ENCODE measurements at places on chromosomes 1 and 21.

DNA sequence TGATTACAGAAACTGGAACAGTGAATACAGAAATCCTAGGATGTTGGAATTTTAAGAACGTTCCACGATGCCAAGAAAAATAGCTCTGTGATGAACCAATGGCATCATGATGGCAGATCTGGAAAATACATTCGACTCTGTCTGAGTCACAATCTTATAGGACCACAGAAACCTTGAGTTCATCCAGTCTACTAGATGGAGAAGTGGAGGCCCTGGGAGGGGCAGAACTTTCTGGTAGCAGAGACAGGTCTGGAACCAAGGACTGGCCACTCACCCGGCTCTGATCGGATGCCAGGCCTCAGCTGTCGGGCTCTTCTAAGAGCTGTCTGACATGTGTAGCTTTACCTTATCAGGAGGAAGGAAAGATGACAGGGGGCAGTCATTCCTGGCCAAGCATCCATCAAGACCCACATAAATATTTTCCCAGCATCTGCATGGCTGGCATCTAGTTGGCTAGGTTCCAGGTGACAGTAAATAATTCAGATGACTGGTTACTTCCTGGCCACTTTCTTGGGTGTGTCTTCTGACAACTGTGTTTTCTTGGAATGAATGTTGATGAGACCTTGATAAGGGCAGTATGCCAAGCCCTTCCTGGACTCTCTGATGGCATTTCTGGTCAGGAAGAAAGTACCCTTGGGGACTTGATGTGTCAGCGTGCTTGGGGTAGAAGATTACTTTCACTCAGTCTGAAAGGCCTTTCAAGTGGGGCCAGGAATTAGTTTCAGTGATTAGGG, 72.6 kb upstream of the TRABD2B start:
- no peak for DNase-seq

DNA sequence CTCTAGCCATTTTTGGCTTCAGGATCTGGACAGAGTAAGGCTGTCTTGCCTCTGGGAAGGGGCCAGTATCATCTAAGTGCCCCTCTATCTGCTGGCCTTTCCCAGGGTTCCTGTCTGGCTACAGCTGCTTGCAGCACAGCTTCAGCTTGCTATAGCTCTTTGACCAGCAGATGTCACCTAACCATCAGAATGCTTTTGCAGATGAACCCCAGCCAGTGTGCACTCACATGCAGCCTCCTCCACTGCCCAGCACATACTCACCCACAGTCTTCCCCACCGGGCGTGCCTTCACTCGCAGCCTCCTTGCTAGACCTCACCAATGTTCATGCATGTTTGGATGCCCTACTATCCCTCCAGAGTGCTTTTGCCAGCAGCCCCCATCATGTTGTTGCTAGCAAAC, 769.0 kb downstream of the BRINP3 start:
- no peak for DNase-seq

DNA sequence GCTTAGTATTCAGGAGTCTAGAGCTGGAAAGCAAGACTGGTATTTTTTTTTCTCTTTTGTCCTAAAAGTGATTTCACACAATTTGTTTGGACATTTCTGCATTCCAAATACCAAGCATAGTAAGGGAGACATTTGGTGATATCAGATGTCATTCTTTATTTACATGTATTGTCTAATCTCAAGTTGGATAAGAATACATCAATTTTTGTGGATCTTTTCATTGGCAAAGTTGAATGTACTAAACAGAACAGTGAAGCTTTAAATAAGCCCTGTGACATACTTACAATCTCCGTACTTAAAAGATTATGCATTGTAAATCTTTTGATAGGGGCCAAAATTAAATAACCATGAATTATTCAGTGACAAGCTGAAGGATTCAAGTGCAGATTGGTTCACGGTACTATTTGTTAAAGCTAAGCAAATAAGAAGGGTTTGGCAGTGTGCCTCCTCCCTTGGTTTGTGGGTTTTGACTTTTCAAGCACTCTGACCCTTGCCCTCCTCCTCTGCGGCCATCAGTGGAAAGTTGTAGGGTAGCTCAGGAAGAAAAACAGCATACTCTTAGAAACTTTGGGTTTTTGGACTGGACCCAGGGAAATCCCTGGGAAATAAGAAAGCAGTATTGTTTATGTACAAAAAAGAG, 663.7 kb downstream of the ADGRL2 start:
- DNase-seq = no peak

GRCh38 chr21:45449658-45450422, 44.9 kb downstream of the COL18A1 start:
- DNase-seq = no peak

DNA sequence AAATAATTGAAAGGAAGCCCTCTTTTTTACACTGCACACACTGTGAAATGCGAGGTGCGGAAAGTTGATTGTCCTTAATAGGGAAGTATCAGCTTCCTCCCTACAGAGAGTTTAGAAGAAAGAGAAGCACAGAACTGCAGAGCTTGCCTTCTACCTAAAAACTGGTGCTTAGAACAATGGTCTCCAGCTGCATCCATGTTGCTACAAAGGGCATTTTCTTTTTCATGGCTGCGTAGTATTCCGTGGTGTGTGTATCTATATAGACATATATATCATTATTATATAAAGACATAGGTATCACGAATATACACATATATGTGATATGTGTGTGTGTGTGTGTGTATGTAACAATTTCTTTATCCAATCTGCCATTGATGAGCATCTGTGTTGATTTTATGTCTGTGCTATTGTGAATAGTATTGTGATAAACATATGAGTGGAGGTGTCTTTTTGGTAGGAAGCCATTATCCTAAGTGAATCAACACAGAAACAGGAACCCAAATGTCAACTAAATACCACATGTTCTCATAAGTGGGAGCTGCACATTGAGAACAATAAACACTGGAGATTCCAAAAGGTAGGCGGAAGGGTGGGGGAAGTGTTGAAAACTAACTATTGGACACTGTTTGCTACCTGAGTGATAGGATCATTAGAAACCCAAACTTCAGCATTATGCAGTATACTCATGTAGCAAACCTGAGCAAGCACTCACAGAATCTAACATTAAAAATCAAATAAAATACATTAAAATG, 290.0 kb upstream of the RUNX1 start:
- DNase-seq = no peak

- no peak for DNase-seq
These were observed 160.0 kb downstream of the PLXNA2 start for GRCh38 chr1:208084220-208084619.

GRCh38 chr1:25727088-25727487, 72.9 kb upstream of the SELENON start:
- DNase-seq = no peak

DNA sequence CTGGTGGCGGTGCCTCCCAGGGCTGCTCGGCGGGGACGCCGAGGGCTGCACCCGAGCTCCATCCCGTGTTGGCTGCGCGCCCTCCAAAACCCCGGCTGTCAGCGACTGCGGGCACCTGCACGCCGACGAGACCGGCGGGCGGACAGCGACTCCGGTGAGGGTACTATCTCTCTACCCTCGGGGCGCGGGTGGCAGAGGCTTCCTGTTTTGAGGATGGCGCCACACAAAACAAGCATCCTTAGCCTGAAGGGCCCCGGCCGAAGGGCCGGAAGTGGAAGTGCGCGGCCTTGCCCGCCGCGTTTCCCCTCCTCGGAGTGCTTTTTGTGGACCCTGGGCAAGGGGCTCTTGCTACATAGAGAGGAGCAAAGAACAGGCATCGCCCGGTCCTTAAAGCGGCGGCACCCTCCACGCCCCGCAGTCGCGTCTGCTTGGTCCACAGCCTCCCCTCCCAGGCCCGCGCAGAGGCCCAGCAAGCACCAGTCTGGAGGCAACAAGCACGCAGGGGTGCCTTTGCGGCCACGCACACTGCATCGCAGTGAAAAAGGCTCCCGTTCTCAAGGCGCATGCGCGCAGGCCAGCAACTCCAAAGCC, 561 bp upstream of the COQ8A start:
- peak; percentile 31 for DNase-seq

DNA sequence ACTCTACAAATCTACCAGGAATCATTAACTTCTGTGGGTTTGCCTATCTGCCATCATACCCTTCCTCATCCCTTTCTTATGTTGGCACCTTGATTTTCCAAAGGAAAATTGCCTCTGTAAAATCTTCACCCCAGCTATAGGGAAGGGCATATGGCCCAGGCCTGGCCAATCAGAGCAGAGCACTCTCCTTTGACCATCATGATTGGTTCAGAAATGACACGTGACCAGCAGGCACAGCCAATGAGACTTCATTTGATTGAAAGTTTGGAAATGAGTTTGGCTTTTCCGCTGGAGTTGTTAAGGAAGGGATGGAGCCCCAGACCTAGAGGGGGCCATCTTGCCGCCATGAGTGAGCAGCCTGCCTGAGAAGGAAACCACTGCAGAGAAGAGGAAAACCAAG, 35.1 kb upstream of the IFFO2 start:
- no peak for DNase-seq

DNA sequence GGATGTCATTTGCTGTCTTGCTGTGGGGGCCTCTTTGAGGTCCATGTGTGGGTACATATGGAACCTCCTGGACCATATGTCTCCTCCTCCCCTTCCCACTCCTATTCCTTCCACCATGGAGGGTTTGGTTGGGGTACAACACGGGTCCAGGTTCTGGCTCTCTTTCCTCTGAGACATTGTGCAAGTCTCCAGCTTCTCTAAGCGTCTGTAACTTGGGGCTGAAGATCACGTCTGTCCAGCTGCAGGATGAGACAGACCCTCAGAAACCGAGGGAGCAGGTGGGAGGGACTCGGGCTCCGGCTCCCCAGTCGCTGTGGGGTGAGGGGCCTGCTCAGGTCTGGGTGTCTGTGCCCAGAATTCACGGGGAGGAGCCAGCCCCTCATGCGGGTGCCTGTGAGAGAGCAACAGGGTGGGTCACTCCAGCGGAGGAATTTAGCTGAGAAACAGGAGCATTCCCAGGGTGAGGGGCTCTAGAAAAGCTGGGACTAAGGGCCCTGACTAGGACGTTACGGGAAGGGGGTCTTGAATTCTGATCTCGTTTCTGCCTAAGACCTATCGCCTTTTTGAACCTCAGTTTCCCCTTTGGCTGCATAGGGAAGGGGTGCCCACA, 42.0 kb upstream of the DMBX1 start:
- no peak for DNase-seq

DNA sequence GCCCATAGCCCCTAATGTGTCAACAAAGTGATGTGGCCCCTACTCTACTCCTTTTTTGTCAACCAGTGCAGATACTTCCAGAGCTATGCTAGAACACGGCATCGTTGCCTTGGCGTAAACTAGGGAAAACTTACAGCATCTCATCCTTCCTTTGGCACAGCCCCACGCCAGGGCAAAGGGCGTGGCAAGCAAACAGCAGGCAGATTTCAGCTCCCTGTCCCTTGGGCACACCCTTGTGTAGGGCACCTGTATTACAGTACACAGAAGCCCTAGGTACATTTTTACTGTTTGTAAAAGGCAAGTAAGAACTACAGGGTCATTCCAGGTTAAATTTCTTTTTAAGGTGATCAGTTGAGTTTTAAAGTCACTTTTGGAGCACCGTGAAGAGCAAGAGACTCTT, 29.3 kb downstream of the PRDX6 start:
- no peak for DNase-seq

- no peak for DNase-seq
These were observed 202.6 kb downstream of the SLC45A1 start for GRCh38 chr1:8520483-8520966.

DNA sequence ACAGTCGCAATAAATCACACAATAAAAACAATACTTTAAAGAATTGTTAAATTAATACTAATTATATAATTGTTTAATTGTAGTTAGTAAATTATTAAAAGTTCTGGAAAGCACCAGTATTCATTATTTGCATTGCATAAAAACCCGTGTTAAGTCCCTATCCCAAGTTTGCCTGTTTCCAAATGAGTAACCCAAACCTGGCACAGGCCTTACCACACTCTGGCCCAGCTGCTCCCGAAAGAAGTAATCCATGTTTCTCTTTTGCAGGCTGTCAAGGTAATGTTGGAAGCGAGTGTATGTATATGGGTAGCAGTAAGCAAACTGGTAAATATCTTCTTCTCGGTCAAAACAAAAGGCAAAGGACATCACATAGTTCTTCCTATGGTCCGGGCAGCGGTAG, 268.7 kb upstream of the BEND5 start:
- DNase-seq = no peak

GRCh38 chr1:172640111-172640510, 18.8 kb upstream of the FASLG start:
- no peak for DNase-seq

- no peak for DNase-seq
These were observed 90.1 kb upstream of the DIRAS3 start for GRCh38 chr1:68140536-68140935.

GRCh38 chr1:203126151-203126865, 1.2 kb upstream of the ADORA1 start:
- DNase-seq = no peak

DNA sequence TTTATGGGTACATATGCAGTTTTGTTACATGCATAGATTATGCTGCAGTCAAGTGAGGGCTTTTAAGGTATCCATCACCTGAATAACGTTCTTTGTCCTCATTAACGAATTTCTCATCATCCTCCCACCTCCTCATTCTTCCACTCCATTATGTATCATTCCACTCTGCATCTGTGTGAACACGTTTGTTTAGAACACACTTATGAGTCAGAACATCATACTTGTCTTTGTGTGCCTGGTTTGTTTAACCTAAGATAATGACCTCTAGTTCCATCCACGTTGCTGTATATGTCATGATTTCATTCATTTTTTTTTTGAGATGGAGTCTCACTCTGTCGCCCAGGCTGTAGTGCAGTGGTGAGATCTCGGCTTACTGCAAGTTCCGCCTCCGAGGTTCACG, 6.7 kb upstream of the MPC2 start:
- DNase-seq = no peak

DNA sequence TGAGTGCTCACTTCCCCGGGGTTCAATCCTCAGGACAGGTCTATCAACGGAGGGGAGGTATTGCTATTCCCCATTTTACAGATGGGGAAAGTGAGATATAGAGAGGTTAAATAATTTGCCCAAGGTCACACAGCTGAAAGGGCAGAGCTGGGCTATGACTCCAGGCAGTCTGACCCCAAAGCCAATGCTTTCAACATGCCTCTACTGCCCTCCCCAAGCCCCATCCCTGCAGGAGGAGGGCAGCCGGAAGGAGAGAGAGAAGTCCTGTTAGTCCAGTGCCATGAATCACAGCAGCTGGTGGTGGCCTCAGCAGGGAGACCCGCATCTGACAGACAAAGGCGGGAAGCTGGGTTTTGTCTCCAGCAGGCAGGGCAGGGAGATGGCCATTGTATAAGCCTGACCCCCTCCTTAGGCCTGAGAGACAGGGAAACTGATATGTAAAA, 20.0 kb upstream of the CLIC4 start:
- DNase-seq = no peak

DNA sequence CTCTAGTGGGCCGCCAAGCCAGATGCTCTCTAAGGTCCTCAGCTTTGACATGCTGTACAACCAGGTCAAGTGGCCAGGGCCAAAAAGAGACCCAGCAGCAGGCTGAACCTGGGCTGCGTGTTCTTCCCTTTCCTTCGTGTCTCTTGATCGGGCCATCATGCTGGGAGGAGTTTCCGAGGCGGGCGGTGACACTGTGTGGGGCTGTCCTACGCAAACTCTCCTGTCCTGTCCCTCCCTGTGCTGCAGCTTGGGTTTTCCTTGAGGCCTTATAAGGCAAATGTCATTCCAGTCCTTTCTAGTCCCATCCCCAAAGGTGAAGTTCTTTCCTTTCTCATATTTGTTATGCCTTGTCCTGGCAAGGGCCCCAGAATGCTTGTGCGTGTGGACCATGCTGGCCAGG, 56.7 kb downstream of the ARHGEF10L start:
- no peak for DNase-seq
